ENCODE measurements at places on chromosomes 16 and 17. TPM values are rescaled to one million over a fixed set of nuclear protein-coding genes. Genes with fewer than 3 reads are reported as not detected.

DNA sequence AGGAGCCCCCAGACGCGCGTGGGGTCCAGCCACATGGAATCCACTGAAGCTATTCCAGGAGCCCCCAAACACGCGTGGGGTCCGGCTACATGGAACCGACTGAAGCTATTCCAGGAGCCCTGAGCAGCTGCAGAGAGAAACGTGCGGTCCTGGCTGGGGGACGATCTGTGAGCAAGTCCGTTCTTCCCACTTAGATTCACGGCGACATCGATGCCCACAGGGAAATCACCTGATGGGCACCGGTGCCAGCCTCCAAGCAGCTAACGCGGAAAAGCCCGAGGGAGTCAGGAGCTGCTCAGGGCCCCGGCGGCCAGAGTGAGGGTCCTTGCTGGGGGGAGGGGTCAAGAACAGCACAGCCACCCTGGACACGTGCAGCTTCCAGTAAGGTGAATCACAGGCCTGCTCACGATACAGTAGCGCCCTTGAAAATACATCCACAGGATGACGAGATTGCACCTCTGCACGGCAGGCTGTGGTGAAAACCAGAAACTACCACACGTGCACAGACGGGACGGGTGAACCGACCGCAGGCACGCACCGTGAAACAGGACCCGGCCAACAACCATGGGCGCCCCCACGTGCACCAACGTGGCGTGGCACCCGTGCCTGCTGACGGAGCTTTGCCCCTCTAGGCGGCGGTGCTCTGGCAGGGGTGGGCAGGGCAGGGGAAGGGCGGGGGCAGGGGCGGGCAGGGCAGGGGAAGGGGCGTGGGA lies 77.7 kb upstream of the GNG13 start:
- peaks cover 39% of the 10 kb centered on the region for H3K36me3 ChIP-seq
- H3K27ac ChIP-seq = no peak overlapping the region
- no peaks in the 10 kb centered on the region for H3K27me3 ChIP-seq
- no peaks in the 10 kb centered on the region for H3K4me1 ChIP-seq
- DNase-seq = no peak

DNA sequence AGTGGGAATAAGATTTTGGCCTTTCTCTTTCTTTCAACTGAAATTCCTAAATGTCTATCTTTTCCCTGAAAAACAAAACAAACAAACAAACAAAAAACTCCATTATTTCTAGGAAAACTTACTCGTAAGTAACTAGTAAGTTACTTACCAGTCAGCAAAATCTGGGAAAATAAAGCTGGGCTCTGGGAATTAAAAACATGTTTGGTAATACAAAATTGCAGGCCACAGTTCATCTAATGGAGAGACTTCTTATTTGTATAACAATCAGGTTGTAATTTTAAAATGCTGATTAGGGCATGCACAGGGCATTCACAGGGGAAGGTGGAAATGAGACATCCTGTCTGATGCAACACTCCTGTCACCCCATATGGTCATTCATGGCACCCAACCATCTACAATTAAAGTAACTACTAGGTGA lies 3.8 kb upstream of the WIPI1 start:
- no peaks in the 10 kb centered on the region for H3K4me1 ChIP-seq
- no peaks in the 10 kb centered on the region for H3K27me3 ChIP-seq
- no peaks in the 10 kb centered on the region for H3K36me3 ChIP-seq
- DNase-seq = no peak
- no peak overlapping the region for H3K4me3 ChIP-seq

GRCh38 chr17:3845291-3845620 lies 790 bp downstream of the NCBP3 start:
- H3K4me3 ChIP-seq = peak overlapping the region; percentile 93
- H3K4me1 ChIP-seq = peaks cover 11% of the 10 kb centered on the region
- peak; percentile 60 for DNase-seq
- peaks cover 33% of the 10 kb centered on the region for H3K36me3 ChIP-seq

DNA sequence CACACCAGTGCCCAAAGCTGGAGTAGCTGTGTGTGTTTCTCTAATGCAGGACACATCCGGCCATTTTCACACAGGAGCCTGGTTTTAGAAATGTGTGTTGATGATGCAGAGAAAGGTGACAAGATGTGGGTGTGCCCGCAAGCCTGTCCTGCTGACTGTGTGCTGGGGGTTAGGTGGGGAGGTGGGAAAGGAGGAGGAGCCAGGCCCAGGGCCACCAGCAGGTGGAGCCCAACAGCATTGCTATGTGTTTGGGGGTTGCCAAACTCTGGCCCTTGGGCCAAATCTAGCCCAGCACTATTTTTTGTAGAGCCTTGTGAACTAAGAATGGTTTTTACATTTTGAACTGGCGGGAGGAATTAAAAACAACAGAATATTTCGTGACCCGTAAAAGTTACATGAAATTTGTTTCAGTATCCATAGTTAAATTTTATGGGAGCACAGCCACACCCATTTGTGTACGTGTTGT lies 61.7 kb upstream of the LGALS9 start:
- no peaks in the 10 kb centered on the region for H3K27me3 ChIP-seq
- DNase-seq = peak; percentile 18
- no peak overlapping the region for H3K4me3 ChIP-seq
- no peaks in the 10 kb centered on the region for H3K36me3 ChIP-seq
- peak overlapping the region; percentile 72 for H3K27ac ChIP-seq

TP53TG3F gene
- polyA plus RNA-seq = not detected

SCRN2 gene
- 127 TPM for polyA plus RNA-seq

EME2 gene
- 6.8 TPM for polyA plus RNA-seq

GRCh38 chr17:66228887-66229782 lies at the start of gene APOH:
TSS of gene APOH (minus strand) at chr17:66229415. CDS start at chr17:66229379, 36 bp downstream.
- peaks cover 27% of the 10 kb centered on the region for H3K4me1 ChIP-seq
- peak within 1 kb of the TSS; percentile 21 for H3K27ac ChIP-seq
- no peaks in the 10 kb centered on the region for H3K27me3 ChIP-seq
- DNase-seq = peak; percentile 86
- H3K4me3 ChIP-seq = no peak within 1 kb of the TSS

DNAI2 gene
- not detected for polyA plus RNA-seq

DNA sequence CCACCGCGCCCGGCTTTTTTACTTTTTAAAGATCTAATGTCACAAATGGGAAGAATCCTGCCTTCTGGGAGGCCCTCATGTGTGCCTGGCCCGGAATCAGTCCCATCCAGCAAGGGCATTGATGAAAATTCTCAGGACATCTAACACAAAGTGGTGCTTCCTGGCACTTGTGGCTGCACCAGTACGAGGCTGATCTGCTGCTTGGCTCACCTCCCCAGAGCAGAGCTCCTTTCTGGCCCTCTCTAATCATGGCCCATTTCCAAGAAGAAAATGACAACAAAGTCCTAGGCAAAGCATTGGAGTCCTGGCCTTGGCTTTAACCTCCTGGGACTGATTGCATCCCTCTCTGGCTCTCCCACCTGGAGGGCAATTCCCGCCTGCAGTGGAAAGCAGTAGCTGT lies 50.7 kb upstream of the SIAH1 start:
- H3K36me3 ChIP-seq = no peaks in the 10 kb centered on the region
- DNase-seq = no peak
- H3K27ac ChIP-seq = no peak overlapping the region
- H3K4me1 ChIP-seq = no peaks in the 10 kb centered on the region
- no peaks in the 10 kb centered on the region for H3K27me3 ChIP-seq

EMC8 gene
- polyA plus RNA-seq = 20.9 TPM

NPTX1 gene
- 0.39 TPM for polyA plus RNA-seq

All from small intestine (tissue), 16 donors.